Mucosa of descending colon (tissue), 3 donors: ENCODE measurements at places on chromosomes 6 and 20. TPM values are rescaled to one million over a fixed set of nuclear protein-coding genes. Genes with fewer than 3 reads are reported as not detected.

RNF114 gene
- total RNA-seq, result 88.2 TPM

COL11A2 gene
- total RNA-seq, result 1.1 TPM

SLC35D3 gene
- 0.92 TPM for total RNA-seq

KCNQ2 gene
- total RNA-seq, result not detected

RSPO3 gene
- 9.1 TPM for total RNA-seq

RPS6KA2 gene
- 18.7 TPM for total RNA-seq

SPACA1 gene
- total RNA-seq, result not detected

DAAM2 gene
- total RNA-seq, result 27.8 TPM

OVOL2 gene
- total RNA-seq, result 15.2 TPM

RPN2 gene
- 106 TPM for total RNA-seq

FITM2 gene
- 10.9 TPM for total RNA-seq

SPEF1 gene
- not detected for total RNA-seq

BMP7 gene
- total RNA-seq, result 2.8 TPM

APOM gene
- total RNA-seq, result 2.2 TPM

CRIP3 gene
- 1.8 TPM for total RNA-seq

OOEP gene
- not detected for total RNA-seq

CST2 gene
- not detected for total RNA-seq

SPATS1 gene
- total RNA-seq, result not detected

ARFGEF3 gene
- total RNA-seq, result 10.1 TPM

CGA gene
- not detected for total RNA-seq

HUS1B gene
- 1.3 TPM for total RNA-seq

HNF4A gene
- total RNA-seq, result 125 TPM

KHDRBS2 gene
- total RNA-seq, result 2.9 TPM
